Mesenteric fat pad (tissue), 1 donor: ENCODE measurements at places on chromosomes 1 and 21. TPM values are rescaled to one million over a fixed set of nuclear protein-coding genes. Genes with fewer than 3 reads are reported as not detected.
A peak's percentile ranks its signal among the peaks of the same experiment; 100 is the strongest.

The CRB1 gene
- total RNA-seq: 0.48 TPM

The ABCB10 gene
- total RNA-seq: 15.1 TPM

The TMEM167B gene
- total RNA-seq: 41.0 TPM

The TSPAN1 gene
- total RNA-seq: 1.2 TPM

The MROH9 gene
- not detected for total RNA-seq

The FAM229A gene
- total RNA-seq: 6.2 TPM

DNA sequence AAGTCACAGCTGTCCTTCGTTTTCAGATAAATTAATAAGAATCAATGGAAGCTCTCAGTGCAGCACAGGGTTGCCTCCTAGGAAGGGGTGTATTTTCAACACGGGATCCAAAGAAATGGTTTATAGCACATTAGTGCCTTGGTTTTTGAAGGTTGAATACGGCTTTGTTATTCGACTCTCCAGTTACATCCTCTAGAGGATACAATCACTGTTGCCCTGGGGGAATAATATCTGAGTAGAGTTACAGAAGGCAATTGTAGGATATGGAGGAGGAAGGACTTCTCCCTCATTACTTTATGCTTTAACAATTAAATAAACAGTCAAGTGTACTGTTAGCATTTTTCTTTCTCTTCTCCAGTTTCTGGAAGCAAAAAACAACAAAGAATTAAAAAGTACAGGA is 14.3 kb upstream of the ZNF326 start:
- no peak for DNase-seq

DNA sequence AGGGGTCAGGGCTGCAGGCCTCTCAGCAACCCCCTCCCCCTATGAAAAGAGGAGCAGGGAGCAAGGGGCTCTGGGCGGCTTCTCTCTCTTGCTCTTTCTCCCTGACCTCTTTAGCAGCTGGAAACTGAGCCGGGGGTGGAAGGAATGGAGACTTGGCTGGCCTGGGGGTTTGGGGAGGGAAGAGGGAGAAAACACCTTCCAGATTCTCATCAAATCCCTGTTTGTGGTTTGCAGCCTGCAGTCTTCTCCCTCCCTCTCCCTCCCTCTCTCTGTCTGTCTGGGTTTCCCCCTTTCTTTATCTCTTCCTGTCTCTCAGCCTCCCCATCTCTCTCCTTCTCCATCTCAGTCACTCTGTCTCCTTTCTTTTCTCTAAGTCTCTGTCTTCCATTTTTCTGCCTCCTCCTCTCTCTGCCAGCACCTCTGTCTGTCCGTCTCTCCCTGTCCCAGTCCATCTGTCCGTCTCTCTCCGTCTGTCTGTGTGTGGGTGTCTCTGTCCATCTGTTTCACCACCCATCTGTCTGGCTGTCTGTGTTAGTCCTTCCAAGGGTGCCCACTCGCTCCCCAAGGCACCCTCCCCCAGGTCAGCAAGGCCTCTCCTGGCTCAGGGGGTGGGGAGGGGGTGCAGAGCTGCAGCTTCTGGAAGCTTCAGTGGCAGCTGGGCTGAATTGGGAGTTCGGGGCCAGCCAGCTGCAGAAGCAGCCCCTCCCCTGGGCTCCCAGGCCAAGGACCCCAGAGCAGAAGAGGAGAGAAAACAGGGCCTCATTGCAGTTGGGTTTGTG is 6.2 kb downstream of the AHDC1 start:
- no peak for DNase-seq

DNA sequence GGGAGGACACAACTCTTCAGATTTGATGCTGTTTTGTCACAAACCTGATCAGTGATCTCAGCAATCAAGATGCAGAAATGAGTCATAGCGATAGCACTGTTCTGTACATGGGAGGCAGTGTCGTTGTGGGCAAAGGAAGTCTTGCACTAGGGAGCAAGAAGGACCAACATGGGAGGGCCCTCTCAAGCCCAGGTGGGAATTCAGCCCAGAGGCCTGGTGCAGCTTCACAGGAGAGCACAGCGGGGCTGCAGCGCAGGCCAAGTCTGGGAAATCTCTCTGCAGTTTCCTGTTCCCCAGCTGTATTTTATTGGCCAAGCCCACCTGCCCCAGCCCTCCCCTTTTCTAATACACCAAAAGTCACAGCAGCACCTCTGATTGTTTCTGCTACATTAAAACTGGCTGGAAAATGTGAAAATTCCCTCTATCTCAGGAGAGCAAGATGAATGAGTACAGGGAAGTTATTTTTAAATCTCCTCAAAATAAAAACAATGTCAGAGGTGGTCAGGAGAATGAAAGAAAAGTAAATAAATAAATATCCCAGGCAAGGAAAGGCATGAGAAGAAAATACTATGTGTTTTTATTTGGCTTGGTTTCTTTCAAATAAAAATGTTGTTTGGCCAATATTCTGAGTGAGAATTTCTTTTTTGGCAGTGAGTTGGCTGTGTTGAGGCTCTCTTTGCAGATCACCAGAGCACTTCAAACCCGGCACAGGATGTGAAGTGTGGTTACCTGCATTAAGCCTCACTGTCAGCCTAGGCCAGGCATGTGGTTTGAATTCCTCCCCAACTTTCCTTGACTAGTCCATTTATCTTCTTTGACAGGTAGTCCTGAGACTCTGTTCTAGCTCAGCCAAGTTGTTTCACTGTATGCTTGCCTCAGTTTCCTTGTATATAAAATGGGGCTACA is 422.1 kb downstream of the PLPP3 start:
- no peak for DNase-seq

- DNase-seq: no peak
These were observed 20.2 kb downstream of the RIPK4 start for GRCh38 chr21:41746744-41747006.

DNA sequence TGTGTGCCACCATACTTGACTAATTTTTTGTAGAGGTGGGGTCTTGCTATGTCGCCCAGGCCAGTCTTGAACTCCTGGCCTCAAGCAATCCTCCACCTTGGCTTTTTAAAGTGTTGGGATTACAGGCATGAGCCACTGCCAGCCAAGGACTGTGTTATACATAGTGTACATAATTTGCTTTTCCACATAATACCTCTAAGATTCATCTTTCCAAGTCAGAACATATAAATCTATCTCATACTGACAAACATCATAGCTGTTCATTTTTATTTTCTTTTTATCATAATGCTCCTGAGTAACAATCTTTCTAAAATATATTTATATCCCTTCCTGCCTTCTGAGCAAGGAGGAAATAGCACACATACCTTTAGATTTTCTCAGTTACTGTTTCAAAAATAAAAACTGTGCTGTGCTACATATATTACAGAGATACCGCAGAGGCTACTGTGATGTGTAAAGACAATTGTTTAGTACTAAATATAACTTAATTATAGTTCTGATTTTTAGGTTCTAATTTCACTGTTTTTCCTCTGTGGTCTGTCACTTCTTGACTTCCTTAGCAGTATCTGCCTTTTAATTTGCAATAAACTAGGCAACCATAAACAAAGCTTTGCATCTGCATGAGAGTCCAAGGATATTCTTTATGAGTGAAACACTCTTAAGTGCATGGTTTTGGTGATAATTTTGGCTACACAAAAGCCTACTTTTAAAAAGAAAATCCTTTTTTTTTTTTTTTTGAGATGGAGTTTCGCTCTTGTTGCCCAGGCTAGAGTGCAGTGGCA is 59.3 kb downstream of the EYA3 start:
- no peak for DNase-seq

DNA sequence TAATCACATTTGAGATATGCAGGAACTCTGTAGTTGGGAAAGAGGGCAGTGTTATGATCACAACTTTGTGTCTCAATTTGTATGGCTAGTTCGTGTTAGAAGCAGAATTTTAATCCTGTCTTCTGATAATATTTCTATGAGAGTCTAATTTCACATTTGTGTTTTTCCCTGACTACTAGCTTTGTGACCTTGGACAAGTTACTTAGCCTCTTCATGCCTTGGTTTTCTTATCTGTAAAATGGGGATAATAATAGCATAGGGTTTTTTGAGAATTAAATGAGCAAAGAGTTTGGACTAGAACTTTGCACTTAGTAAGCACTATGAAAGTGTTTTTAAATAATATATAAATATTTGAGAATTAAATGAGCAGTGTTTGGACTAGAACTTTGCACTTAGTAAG is 24.9 kb upstream of the SCAF4 start:
- no peak for DNase-seq

GRCh38 chr21:26794597-26795411 is 50.4 kb downstream of the ADAMTS1 start:
- no peak for DNase-seq

- DNase-seq: no peak
These were observed 3.9 kb upstream of the PITHD1 start for GRCh38 chr1:23774174-23774880.

GRCh38 chr1:55374216-55374615 is 159.1 kb upstream of the USP24 start:
- no peak for DNase-seq

DNA sequence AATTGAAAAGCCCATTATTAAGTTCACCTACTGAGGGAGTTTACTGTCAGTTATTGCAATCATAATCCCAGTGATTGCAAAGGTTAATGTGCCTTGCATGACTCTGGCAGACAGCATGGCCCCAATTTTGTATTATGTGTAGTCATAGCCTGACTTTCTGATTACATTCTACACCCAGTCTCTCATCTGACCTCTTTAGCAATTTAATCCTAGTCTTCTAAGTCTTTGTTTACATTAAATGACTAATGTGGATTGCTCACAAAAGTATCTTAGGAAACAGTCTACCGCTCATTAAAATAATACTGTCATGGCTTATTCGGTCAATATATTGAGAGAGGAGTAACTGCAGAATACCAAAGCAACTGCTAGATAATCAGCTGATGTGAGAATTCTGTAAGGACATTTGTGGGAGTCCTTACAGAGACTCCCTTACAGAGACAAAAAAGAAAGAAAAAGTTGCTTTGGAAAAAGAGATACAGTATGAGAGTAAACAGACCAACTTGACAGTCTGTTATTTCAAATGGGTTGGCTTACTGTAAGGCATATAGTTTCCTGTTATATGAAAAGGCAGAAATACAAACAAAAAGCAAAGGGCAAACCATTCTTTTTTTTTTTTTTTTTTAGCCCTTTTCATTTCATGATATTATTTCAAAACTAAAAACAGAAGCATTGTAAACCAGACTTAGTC is 42.8 kb downstream of the SMG7 start:
- DNase-seq: no peak

DNA sequence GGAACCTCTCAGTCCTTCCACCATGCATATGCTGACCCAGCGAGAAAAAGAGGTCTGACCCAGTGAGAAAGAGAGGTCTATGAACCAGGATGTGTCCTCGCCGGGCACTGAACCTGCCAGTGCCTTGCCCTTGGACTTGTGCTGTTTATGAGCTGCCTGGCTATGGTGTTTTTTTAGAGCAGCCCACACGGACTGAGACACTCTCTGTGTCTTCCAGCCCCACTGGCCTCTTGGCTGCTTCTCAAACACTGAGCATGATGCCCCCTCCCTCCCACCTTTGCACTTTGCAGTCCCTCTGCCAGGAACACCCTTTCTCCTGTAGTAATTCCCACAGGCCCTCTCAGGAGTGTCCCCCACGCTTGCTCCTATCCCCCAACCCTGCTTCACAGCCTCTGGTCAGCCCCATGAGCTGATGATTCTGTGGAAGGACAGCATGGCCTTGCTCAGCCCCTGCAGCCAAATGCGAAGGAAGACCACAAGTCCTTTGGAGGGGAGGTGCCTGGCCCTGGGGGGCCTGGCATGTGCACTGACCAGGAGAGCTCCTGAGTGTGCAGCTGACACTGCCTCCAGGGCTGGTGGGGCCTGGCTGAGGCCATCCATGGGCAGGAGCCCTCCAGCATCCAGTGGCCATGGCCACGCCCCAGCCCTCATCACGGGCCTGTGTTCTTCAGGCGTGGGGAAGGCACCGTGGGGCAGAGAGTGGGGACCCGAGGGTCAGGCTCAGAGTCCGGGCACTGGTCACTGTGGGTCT is 23.8 kb downstream of the WNT3A start:
- peak; percentile 84 for DNase-seq

DNA sequence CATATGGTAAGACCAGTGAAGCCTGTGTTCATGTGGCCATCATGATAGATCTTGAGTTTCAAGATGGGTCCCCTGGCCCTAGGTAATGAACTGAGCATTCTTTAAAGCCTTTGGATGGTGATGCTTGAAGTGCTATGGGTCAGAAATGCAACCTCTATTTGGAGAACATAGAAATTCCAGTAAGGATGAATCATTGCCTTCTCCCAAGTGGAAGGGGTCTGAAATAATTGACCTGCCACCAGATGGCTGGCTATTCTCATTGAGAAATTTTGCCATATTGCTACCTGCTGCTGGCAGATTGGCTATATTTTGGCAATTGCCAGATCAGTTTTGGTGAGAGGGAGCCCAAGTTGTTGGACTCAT is 739 bp upstream of the IFI6 start:
- no peak for DNase-seq

- no peak for DNase-seq
These were observed 143.5 kb downstream of the AKT3 start for GRCh38 chr1:243706563-243706962.

GRCh38 chr1:19635646-19636045 is 8.5 kb upstream of the NBL1 start:
- DNase-seq: peak; percentile 57

DNA sequence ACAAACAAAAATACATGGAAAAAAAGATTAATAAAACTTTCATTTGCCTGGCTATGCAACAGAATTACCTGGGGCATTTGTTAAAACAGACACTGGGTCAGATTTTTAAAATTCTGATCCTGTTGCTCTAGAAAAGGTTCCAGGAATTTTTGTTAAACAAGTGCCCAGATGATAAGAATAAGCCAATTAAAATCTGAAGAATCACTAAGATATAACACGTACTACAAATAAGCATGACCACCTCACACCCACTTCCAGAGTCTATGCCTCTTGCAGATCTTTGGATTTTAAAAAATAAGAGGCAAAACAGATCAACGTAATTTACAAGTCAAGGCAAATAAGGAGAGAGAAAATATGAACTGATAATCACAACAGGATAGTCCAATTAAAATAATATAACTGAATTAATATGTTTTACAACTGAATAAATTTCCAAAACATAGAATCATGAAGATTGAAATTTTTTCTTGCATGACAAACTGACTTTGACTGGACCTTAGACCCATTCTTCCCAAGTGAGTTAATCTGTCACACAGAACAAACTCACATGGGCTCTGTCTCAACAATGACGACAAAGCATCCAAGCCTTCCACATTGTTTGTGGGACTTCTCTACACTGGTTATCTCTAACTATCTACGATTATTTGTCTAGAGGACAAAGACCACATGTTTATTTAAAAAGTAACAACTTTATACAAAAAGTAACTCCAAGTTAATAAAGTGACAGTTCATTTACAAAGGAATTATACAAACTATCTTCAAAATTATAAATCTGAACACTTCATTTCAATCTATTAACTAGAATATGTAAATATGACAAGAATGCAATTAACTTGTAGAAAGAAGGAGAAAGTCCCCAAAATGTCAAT is 56.9 kb downstream of the COP1 start:
- no peak for DNase-seq

DNA sequence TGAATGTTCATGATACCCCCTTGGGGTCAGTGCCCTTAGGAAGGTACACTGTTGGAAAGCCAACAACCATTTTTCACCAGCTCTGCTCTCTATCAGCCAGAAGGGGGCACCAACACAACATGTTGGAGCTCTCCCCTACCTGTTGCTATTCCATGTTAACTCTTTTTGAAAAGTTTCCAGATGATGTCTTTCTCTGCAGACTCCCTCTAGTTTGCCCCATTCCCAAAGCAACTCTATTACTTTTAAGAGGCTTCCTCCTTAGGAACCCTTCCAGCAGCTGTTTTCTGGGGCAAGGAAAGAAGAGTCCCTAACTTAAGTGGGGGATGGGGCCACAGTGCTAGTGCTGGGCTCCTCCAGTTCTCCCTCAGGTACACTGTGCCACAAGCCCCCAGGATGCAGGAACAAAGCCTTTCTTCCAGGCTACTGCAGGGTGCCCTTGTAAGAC is 22.9 kb upstream of the NDC1 start:
- no peak for DNase-seq
